ENCODE measurements at places on chromosomes 6 and 20.

DNA sequence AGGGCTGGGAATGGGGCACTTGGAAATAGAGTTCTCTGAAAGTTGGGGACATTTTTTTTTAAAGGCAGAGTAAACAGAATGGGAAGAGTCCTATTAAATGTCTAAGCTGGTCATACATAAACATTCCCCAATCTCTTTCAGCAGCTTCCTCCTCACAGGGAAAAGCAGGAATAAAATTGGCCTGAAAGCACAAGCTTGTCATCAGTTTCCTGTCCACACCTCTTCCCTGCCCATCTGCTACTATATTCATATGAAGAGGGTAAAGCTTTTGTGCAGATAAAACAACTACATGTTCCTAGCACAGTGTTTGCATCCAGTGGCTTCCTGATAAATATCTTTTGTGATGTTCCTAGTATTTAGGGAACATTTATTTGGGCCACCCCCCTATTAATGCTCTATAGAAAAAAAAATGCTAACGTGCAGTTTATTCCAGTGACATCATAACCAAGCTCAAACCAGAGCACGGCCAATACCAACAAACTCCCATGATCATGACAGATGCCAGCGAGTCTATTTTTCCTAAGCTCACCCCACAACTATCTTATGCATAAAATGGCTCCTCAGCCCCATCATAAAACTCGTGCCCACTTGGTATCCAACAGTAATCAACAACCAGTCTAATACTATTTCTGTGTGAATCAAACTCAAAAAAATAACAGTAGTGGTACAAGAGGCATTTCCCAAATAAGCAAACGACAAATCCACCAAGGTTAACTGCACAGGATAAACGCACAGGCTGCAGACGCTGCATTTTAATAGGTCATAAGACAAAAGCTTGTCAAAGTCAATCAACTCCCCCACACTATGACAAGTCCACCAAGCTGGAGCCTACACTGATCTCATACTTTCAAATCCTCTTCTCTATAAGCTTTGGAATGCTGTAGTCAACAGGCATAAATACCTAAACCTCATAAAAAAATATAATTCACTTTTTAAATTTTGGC, 95.3 kb downstream of the EPB41L2 start:
- no peak for DNase-seq

- DNase-seq: no peak
Observed at GRCh38 chr6:37049758-37050044, 44.2 kb downstream of the FGD2 start.

GRCh38 chr6:29087213-29087612, at the start of gene OR2B3:
Gene OR2B3, minus strand, starts transcription at chr6:29087313. Its CDS starts 65 bp downstream, at chr6:29087248.
- no peak for DNase-seq

- DNase-seq: no peak
Observed at GRCh38 chr6:132506869-132507808, 5.8 kb downstream of the STX7 start.

DNA sequence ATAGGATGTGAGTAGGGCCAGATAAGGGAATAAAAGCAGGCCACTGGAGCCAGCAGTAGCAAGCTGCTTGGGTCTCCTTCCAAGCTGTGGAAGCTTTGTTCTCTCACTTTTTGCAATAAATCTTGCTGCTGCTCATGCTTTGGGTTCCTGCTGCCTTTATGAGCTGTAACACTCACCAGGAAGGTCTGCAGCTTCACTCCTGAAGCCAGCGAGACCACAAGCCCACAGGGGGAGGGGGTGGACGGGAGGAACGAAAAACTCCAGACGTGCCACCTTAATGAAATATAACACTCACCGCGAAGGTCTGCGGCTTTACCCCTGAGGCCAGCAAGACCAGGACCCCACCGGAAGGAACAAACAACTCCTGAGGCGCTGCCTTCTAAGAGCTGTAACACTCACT, 1324.4 kb upstream of the EYS start:
- DNase-seq: no peak

DNA sequence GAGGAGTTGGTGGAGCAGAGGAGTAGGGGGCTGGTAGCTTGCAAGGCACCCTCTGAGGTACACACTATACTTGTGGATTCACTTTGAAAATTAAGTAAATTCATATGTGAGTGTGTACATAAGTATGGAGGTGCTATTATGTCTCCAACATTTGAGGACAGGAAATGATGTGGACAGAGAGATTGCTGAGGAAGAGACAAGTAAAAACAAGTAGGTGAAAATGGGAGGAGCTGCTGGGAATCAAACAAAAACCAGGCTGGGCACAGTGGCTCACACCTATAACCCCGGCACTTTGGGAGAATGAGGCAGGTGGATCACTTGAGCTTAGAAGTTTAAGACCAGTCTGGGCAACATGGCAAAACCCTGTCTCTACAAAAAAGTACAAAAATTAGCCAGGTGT, 69.2 kb upstream of the LYRM2 start:
- DNase-seq: no peak

DNA sequence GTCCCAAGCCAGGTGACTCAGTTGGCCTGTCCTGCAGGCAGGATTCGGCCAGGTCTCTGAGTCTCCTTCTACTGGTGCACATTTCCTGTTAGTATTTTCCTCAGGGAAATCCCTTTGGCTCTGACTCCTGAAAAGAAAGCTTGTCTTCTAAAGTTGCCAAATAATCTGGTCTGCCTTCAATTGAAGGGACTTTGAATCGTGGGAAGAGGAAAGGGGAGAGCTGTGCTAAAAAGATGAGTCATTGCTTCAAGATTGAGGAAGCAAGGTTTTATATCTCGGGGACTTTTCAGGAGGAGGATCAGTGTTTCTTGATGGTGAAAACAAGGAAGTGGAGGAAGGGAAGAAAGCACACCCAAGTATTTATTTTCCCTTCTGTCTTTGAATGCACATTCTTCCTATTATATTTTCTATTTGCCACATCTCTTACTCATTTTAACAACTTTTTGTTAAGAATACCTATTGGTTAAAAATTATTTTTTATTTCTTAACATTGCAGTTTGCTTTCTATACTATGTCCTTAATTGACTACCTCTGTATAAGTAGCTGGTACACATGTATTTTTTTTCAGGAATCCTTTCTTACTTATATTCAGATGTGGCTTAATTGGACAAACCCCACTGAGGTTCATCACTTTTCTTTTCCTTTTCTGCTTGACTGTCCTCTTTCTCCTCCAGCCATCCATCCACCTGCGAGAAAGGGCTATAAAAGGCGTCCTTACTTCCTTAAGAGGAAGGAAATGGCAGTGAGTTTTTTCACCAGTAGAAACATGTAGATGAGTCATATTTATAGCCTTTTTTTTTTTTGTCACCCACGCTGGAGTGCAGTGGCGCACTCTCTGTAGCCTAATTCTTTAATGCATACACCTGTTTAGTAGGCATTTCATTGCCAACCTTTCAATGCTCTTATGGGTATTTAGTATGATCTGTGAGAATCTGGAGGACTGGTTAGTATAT, 15.0 kb upstream of the IFNGR1 start:
- DNase-seq: no peak

DNA sequence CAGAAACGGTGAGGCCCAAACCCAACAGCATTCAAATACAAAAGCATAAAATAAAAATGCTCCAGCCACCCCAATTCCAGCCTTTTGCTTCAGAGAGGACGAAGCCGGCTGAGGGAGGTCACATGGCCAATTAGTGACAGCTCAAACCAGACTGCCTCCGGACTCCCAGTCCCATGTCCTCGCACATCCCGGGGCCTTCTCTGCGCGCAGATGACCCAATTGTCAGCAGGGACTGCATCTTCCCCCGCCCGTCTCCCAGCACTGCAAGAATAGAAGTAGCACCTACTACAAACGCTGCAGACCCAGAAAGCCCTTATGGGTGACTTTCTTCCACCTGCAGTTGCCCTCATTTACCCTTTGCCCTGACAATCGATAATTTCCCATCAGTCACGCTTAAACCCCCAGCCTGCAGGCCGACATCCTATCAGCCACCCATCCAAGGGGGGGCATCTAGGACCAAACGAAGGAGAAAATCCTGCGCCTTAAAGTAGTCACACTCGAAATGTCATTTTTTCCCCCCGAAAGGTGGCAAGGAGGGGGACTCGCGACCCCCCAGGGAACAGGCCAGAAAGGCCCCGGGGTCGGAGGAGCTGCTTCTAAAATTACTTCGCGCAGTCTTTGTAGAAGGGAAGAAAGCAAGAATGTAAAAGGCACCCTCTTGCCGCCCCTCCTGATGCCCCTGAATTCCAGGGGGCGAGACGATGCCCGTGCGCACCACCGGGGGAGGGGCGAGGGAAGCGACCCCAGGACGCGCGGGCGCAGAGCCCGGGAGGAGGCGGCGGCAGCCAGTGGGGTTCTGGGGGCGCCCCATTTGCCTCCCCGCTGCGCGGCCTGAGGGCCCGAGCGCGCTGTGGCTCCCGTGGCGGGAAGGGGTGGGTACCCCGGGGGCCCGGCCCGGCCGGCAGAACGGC, 792 bp downstream of the SLC23A2 start:
- DNase-seq: peak; percentile 0

- no peak for DNase-seq
Observed at GRCh38 chr20:21180248-21180647, 54.4 kb downstream of the KIZ start.

DNA sequence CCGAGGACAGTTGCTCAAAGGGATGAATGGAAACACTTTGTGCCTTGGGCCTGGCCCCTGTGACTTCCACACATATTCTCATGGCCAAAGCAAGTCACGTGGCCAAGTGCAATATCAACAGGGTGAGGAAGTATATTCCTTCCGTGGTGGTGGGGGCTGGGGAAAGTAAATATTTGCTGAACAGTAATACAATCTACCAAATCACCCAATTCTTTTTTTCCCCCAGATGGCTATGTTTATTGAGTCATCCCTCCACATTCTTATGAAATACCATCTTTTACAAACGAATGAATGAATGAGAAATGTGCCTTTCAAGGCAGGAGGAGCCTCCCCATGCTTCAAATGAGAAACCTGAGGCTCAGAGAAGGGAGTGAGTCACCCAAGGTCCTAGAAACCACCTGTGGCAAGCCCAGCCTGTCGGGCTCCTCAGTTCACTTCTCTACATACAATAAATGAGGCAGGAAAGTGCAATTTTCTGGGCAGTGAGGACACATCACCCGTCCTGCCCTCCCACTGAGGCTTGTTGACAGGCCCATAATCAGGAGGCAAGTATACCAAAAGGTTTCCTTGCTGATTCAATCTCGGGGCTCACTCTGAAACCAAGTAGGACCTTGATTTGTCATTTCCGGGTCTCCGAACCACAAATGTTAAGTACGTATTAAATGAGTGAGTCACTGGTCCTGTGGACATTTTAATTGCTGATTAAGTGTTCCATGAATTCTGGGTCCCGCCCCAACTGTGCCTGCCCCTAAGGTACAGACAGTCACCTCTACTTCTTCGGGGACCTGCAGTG, 25.3 kb upstream of the TOP1 start:
- peak; percentile 69 for DNase-seq

GRCh38 chr20:34377072-34377847, 14.2 kb downstream of the ITCH start:
- no peak for DNase-seq

DNA sequence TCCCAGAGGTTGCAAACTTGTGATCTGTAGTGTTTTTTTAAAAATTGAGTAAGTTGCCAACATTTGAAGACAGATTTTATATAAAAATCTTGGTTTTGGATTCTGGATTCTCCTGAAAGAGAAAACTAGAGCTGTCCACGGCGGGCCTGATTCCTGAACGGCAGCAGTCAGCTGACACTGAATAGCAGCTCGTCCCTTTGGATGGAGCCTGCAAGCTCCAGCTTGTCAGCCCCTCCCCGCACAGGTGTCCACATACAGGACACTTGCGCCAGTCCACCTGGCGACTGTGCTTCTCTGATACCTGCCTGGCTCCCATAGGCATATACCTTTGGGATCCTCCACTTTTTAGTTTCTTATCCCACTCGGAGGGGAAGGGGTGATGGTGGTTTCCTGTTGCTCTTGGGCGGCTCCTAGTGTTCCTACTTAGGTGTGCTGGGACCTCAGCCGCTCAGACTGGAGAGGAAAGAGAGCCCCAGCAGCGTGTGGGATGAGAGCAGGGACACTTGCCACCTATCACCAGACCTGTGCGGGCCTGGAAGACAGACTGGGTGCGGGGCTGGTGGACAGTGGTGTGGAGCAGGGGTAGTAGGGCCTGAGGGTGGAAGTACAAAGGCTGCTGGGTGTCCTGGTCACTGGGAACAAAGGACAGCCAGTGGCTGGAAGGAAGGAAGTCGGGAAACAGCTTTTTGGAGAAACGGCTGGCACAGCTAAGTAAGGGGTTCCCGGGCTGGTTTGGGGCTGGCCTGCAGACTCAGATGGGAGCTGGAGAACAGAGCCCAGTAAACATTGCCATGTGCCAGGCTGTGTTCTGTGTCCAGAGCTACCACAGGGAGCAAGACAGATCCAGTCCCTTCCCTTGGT, 18.3 kb downstream of the GHRH start:
- no peak for DNase-seq

DNA sequence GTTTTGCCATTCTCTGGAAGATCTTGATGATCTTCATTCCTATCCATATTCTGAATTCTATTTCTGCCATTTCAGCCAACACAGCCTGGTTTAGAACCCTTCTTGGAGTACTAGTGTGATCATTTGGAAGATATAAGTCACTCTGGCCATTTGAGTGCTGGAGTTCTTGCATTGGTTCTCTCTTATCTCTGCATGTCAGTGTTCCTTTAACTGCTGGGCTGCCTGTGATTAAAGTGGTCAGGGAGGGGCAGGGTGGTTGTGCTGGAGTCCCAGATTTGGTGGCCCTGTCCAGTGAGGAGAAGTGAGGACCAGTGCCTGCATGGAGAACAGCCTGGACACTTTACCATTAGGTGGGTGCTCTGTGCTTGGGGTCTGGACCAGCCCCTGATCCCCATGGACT, 173.0 kb downstream of the SOD2 start:
- DNase-seq: no peak

- DNase-seq: no peak
Observed at GRCh38 chr6:24996269-24996836, 60.6 kb upstream of the RIPOR2 start.

DNA sequence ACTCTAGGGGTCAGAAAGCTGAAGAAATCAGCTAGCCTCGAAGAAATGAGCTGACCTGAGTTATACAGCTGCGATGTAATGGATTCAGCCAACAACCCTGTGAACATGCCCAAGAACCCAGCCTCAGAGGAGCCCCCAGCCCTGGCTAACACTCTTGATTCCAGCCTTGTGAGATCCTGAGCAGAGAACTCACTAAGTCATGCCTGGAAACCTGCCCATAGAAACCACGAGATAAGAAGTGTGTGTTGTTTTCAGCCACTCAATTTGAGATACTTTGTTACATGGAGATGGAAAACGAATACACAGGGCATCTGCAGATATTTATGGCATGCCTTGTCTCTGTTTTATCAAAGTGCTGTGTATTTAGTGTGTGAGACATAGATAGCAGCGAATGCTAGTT, 265.2 kb downstream of the QKI start:
- no peak for DNase-seq

All from effector memory CD4-positive, alpha-beta T cell (primary cell).